ENCODE measurements at places on chromosomes 6 and 20.

GRCh38 chr20:51439160-51439689 lies 103.3 kb downstream of the NFATC2 start:
- no peak for DNase-seq

GRCh38 chr6:137823826-137824555 lies 43.1 kb upstream of the TNFAIP3 start:
- peak; percentile 83 for DNase-seq

DNA sequence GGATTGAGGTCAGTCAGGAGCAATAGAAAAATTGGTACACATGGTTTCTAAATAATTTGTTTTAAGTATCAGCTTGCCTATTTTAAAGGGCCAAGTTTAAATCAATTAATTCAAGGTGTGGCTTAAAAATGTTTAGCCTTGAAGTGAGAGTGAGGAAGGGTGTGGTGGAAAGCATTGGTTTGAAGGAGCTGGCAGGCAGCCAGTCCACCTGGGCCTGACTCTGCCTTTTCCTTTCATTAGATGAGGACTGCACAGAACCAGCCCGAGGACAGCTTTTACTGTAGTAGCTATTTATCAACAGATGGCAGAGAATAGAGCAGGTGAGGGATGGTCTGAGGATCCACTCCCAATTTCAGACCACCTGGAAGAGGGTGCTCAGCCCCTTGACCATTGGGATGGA lies 42.4 kb downstream of the DHX35 start:
- no peak for DNase-seq

- no peak for DNase-seq
Observed at GRCh38 chr20:1265916-1266166, 253 bp upstream of the SNPH start.

DNA sequence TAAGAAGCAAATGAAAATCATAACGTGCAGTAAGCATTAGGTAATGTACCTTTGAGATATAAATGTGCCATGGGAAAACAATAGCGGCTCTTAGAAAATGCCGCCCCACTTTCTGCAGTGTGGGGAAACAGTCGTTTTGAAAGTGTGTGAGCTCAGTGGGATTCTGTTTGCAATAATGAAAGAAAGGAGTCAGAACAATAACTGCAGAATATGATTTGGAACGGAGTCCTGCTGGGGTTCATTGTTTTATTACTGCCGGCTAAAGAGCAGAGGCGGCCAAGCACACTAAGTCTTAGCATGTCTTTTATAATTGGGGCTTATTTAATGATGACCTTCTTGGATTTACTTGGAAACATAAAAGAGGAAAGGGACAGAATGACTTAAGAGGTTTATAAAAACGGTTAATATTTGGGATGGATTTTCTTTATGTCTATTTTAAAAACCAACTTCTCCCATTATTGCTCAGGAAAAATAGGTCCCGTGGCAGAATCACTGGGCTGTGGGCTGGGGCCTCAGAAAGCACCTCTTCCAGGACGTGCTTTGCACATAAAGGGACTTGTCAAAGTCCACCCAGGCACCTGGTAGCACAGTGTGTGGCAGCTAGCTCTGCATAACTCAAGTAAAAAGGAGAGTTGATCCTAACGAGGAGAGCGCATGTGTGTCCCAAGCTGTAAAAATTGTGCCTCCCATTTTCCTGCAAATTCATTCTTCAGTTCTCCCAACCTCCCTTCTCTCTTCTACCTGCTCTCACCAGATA lies 44.0 kb upstream of the SLC22A16 start:
- no peak for DNase-seq

DNA sequence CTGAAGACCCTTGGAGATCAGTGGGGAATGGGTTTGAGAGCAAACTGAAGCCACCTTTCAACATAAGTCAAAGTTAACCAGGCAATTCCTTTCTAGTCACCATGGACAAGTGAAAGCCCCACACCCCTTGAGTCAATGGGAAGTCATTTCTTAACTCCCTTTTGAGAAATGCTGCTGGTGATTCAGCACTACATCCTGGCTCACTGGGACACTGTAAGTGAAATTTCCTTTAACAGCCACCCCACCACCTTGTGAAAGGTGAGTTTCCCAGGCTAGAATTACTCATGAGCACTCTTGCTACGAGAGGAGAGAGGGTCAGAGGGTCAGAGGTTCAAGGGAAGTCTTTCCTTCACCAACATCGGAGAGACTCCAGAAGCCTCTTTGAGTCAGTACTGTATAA lies 93.3 kb upstream of the MARCKS start:
- DNase-seq: no peak

DNA sequence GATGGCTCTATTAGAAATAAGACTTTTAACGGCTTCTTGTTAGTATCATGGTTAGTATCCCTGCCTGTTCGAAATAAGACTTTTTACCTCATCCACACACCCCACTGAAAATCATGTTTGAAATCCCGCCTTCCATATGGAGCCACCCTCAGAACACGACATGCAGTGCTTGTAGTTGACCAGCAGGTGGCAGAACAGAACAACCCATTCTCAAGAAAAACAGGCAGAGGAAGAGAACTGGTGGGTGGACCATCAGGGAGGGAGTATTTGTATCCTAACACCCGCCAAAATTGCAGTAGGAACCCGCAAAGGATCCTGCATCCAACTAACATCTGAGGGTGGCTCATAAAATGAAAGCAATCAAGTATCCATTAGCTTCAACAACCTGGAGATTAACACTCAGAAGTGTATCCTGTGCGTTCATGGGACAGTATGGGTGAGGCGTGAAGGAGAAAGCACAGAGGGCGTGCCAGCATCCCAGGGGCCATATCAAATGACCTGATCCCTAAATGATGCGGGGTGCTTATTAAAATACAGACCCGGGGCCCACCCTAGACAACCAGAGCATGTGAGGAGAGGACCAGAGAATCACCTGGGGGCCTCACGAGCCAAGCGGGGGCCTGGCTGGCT lies 89.6 kb upstream of the NHSL1 start:
- DNase-seq: peak; percentile 21

Data from effector CD8-positive, alpha-beta T cell (primary cell).